ENCODE measurements at places on chromosomes 12 and 14.

GRCh38 chr14:81298911-81299310 is 78.2 kb upstream of the GTF2A1 start:
- no peak for DNase-seq

DNA sequence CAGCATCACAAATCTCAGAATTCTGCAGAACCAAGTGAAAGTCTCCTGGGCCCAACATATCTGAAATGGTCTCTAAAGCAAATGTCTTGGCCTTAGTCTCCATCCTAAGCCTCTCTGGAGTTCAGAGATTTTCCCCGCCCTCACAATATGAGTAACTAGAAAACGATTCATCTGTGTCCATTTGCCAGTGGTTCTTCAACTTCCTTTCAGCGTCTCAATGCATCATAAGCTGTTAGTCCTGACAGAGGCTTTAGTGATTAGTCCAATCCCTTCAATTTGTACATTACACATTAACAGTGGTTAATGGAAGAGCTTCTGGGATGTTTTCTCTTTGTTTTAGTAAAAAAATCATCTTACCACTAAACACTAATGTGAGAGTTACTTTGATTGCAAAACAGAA is 17.4 kb downstream of the NPC2 start:
- DNase-seq: no peak

DNA sequence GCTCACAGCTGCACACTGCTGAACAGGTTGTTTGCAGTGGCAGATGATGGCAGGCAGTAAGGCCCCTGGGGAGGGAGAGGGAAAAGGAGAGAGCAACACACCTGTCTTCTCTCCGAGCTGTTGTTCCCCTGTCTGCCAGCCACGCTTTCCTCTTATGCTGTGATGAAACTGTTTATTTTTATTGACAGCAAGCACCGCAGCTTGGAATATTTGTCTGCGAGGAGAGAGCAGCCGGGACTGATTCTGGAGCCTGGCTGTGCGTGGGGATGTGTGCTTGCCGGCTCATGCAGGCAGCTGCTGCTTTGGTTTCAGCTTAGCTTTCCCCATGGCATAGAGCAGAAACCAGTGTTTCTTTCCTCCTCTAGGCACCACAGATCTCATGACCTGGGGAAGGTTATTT is 58.7 kb upstream of the KCNA5 start:
- DNase-seq: no peak

DNA sequence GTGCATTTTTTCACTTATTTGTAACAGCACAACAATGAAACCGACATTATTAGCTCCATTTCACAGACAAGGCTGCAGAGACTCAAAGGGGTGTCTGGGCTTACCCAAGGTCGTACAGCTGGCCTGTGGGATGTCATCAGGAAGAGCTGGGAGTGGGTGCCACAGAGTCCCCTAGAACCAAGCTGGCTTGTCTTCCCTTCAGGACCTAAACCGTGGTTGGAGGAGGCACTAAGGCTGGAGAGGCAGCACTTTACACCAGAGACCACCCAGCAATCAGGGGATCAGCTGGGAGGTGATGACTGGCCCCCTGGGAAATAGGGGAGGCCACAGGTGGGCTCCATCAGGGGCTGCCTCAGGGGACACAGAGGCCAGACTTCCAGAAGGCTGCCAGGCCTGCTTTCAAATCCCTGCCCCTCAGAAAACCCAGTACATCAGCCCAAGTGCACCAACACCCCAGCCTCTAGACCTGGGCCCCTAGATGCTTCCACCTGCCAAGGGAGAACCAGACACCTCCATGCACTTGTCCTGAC is 28.3 kb downstream of the DIO3 start:
- DNase-seq: no peak

DNA sequence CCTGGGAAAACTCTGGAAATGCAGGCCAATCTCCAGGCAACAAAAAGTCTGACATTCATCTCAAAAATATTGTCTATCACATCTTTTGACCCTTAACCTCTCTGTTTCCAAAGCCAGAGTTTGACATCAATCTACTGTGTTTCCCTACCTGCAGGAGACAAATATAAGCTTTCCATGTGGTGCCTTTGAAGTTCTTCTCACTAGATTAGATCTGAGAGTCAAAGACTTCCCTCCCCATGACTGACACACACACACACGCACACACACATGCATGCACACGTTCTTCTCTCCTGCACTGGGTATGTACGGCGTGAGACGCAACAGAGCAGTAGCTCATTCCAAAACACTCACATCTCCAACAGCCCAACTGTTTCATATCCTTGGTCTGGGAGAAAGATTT is 8.1 kb upstream of the ITPR2 start:
- DNase-seq: no peak

DNA sequence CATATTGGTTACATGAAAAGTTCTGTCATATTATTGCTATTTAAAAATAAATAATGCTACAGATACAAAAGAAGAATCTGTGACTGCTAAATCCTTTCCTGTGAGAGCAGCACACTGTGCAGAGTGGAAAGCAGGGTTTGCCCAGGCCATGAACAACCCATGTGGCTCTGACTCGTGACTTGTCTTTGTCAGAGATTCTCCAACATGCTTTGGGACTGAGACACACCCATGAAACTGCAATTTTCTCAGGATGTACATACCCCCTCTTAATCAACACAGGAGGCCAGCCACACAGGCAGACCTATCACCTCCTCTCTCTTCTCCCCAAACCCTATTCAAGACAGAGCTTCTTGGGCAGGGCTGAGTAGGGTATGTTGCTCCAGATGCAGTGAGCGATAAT is 96.8 kb upstream of the NTF3 start:
- no peak for DNase-seq

DNA sequence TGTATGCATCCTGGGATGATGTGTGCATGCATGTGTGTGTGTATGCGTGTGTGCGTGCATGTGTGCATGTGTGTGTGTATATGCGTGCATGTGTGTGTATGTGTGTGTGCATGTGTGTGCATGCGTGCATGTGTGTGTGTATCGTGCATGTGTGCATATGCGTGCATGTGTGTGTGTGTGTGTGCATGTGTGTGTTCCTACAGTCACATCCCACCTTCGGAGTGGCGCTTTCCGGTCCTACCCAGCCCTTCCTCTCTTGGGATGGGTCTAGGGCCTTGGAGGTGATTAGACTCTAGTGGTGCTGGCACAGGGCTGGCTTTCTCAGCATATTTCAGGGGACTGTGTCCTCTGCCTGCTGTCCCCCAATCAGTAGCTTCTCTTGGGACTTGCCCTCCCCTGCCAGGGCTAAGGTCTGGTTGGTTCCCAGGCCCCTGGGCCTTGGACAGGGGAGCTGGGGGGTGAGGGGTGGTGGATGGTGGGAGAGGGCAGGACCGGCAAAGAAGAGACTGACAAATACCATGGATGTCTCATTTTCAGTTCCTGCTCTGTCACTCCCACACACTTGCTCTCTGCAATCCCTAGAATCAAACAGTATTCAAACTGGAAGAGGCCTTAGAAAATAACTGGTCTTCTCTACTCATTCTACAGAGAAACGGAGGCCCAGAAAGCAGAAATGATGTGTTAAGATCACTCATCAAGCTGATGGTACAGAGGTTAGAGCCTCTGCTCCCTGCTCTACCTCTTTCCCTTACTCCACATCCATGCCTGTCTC is 21.9 kb upstream of the FAIM2 start:
- DNase-seq: no peak

- DNase-seq: no peak
Measured at GRCh38 chr12:138171-138897, 71.8 kb downstream of the IQSEC3 start.

- DNase-seq: peak; percentile 96
Measured at GRCh38 chr12:56299853-56300643, at the start of gene CS. Gene CS (minus strand): TSS chr12:56300330. CDS start chr12:56300201, 129 bp downstream.

- no peak for DNase-seq
Measured at GRCh38 chr12:120537856-120538220, 3.7 kb downstream of the RNF10 start.

DNA sequence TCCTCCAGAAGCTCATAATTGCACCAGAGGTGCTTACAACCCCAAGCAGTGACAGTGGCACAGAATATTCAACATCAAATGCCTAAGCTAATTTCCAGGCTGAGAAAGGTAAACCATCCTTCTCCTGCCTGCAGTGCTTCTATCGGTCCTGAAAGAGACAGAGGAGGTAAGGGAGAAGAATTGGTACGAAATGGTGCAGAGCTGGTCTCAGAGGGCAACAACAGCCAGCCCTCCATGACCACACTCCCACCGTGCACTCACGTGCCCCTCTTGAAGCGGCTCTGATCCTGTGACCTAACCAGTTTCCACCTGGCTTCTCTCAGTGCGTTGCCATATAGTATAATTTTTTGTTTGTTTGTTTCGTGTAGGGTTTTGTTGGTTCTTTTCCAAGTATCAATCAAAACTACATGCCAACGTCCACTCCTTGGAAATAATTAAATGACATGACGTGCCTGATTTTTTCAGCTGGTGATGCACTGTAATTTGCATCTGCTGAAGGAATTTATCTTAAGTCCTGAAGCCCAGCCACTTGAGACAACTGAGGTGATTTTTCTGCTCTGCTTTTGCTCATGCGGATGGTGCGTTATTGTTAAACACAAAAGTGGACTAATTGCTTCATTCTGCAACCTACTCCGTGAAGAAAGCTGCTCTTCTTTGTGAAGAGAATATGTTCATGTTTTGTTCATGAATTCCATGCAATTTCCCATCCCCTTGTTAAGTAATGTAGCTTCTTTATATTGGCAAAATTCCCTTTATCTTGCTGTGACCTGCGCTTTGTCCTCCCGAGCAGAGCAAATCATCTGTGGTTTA is 1.3 kb upstream of the ATP2A2 start:
- DNase-seq: no peak

GRCh38 chr12:19456176-19456575 is 16.9 kb downstream of the AEBP2 start:
- no peak for DNase-seq

DNA sequence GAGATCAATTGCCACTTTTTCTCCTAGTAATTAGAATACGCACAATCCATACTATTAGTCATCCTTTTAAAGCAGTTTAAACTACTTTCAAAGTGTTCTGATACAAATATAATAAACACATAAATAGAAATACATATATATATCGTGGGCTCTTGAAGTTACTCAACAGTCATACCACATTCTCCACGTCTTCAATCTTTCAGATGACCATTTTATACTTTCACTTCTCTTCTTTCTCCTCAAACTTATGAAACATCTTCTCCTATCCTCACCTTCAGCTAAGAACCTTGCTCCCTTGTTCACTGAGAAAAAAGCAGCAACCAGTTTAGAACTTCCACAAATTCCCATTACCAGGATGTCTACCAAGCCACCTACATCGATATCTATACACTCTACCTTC is 19.2 kb downstream of the CEP290 start:
- DNase-seq: no peak

DNA sequence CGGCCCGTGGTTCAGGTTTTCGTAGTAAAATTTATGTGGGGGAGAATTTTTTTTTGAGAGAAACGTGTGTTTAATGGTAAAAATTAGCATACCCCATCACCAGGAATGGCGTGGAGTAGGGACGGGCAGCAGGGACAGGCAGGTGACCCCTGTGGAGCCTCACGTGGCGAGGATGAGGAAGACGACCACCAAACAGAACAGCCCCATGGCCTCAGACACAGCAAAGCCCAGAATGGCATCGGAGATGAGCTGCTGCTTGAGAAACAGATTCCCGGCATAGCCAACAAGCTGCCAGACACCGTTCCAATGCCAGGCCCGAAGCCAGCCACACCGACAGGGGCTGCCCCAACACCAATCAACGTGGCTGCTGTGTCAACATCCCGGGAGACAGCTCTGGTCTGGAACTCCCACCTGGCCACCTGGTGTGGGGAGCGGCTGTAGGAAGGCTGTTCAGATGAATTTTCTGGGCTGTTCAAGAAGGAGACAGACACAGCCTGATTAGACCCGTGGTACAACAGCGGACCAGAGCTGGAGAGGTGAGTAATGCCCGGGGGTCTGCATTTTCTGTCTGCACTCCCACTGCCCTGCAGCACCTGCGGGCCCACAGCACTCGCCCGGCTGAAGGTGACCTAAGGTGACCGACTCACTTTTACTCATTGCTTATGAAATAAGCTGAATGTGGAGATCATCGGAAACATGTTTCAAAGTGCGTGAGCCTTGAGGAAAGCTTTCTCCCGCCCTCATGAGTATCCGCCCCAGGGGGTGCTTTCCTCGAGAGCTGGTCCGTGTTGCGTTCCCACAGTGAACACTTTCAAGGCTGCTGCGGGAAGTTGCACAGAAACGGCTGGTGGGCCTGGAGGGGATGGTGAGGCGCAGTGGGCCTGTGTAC is 10.6 kb downstream of the TMEM121 start:
- no peak for DNase-seq

DNA sequence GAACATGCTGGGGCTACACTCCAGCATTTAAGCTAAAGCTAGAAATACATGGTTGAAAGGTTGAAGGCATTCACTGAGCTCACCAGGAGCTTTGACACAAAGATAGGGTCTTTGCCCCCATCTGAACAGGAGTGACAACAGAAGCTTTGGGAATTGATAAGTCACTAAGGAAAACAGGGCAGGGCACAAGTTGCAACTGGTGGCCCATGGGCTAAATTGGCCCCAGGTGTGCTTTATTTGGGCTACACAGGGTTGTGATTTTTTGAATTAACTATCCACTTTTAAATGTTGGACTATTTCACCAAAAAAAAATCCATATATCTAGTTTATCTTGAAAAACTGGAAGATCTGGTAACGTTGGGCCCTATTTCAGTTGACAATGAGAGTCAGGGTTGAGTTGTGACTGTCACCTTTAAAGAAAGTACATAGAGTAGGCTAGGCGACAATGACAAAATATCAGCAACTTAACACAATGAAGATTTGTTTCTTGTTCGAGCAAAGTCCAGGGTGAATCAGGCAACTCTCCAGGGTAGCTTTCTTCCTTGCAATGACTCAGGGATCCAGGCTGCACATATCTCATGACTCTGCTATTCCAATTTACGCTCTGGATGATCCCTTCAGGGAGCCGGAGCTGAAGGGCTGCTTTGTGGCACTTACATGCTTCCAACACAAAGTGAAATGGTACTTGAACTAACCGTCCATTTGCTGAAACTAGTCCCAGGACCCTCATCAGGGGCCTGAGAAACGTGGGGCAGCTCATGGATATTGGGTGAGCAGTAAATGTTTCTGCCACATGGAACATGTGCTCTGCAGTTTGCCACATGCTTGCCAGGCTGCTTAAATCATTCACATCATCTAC is 13.3 kb upstream of the EIF4B start:
- no peak for DNase-seq

- DNase-seq: no peak
Measured at GRCh38 chr12:122190842-122191668, 8.1 kb downstream of the LRRC43 start.

DNA sequence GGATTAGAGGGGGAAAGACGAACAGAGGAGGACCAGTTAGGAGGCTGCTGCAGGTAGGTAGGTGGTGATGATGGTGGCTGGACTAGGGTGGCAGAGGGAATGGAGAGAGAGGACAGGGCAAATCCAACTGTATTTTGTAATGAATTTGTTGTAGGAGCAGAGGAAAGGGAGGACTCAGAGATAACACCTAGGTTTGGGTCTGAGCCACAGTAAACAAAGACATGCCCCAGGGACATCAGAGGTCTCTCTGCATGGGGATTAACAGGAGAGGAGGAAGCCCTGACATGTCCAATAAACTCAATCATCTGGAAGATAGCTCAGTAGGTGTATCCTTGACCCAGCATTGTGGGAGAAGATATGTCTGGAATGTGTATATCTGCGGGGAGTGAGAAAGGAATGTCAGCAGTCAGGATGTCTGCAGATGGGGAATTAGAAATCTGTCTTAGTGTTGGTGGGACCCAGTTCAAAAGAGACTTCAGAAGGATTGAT is 4.7 kb upstream of the SLC48A1 start:
- DNase-seq: no peak

GRCh38 chr12:67391034-67391433 is 121.9 kb downstream of the CAND1 start:
- no peak for DNase-seq
